Activated naive CD4-positive, alpha-beta T cell treated with anti-CD3 and anti-CD28 coated beads, Interleukin-2, amount 10 ng/mL, durations not matched to agents 7 days and 5 days (primary cell): ENCODE measurements at places on chromosomes 7 and 10.

- peak; percentile 46 for DNase-seq
These were observed 9.4 kb downstream of the NUB1 start for GRCh38 chr7:151351027-151351426.

GRCh38 chr7:121187222-121187621, 141.6 kb upstream of the WNT16 start:
- no peak for DNase-seq

DNA sequence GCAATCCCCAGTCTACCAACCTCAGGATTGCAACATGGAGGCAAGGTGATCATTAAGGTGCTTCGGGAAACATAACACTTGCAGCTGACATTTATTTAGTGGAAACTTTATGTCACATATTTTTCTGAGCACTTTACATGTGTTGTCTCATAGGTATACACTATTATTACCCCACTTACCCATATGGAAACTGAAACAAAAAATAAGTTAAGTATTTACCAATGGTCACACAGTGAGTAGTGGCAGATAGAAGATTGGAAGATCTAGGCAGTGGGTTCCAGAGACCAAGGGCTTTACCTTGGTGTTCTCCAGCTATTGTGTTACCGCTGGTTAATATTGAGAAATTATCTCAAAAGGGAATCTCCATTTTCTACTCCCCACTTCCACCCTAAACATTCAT, 1279.1 kb upstream of the SORCS1 start:
- DNase-seq: no peak

DNA sequence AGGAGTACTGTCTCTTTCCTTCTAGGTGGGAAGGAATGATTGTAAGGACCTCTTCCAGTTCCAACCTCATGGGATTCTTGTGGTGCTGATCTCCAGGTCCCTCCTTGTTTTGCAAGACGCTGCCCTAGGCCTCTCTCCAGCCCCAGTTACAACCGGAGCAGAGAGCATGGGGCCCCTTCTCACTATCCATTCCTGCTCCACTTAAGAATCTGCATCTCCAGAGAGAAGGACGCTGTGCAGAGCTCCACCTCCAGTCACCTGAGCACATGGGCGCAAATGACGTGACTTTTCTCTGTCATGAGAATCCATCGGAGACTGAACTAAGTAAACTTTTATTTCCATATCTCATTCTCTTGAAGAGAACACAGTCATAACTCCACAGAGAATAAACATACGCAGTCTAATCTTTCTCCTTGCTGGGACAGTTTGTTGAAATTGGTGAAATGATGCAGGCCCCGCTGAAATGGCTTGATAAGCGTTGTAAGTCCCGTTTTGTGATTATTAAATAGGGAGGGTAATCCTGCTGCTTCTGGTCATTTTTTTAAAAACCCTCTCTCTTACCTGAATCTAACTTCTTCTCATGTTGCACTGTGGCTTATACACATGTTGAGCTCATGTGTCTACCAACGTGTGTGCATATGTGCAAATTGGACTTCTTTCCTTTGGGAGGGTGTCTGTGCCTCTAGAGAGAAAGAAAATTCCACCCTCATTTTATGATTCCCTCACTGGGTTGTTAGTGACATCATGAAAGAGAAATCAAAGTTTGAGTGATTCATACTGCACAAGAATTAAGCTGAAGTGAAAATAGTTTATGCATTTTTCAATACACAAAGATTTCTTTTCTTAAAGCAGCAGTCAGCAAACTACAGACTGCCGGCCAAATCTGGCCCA, 133.2 kb upstream of the TBX20 start:
- DNase-seq: no peak

DNA sequence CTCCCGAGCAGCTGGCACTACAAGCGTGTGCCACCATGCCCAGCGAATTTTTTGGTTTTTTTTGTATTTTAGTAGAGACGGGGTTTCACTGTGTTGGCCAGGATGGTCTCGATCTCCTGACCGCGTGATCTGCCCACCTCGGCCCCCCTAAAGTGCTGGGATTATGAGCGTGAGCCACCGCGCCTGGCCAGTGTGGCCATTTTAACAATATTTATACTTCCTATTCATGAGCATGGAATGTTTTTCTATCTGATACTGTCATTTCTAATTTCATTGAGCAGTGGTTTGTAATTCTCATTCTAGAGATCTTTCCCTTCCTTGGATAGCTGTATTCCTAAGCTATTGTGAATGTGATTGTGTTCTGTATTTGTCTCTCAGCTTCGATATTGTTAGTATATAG, 96.2 kb downstream of the GLCCI1 start:
- no peak for DNase-seq

DNA sequence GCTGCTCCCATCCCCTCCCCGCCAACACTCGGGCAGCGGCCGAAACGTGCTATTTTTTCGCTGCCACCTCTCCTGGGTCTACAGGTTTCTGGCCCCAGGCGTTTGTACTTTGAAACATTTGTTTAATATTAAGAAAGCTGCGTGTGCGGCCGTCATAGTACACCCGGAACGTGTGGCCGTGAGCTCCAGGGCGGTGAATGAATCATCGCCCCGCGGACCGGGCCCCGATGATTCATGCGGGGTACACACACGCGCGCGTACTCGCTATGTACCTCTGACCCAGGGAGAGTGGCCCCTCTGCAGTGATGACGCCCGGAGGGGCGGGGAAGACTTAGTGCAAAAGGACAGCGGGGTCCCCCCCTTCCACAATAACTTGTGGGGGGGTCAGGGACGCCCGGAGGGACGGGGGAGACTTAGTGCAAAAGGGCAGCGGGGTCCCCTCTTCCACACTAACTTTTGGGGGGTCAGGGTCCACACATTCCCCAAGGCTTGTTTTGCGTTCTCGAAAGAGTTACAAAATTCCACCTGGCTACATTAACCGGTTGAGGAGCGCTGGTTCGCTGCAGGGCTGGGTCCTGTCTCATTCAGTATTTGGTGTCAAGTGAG, 56.5 kb upstream of the PCGF5 start:
- DNase-seq: peak; percentile 63

DNA sequence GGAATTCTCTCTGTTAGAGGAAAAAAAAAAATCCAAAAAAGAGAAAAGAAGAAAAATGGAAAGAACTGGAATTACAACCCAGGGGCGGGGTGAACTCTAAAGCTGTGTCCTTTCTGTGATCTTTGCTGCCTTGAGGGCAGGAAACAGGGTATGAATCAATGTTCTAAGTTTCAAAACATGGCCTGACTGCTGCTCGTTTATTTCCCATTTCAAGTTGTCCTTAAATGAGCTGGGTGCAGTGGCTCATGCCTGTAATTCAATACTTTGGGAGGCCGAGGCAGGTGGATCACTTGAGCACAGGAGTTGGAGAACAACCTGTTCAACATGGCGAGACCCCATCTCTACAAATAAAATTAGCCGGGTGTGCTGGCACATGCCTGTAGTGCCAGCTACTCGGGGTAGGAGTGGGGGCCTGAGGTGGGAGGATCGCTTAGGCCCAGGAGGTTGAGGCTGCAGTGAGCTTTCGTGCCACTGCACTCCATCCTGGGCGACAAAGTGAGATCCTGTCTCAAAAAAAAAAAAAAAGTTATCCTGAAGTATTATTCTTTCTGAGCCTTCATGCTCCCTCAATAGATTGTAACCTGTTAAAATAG, 24.7 kb upstream of the TFAM start:
- no peak for DNase-seq

- DNase-seq: no peak
These were observed 51.5 kb downstream of the PIP4K2A start for GRCh38 chr10:22662733-22663330.

DNA sequence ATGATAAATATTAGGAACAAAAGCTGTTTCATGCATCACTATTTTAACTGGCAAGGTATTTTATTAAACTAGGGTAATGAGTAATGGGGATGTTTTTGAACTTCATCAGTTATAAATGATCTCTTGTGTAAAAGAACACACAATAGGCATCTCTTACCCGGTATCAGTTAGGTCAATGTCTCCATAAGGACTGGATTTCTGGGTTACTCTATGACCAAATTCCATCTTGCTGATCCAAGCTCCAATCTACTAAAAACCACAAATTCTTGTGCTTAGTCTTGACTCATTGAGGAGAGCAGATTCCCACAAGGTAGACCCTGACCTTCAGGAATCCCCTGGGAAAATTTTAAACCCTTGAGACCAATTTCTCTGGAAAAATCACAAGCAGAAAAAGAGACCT, 1167.7 kb downstream of the XPNPEP1 start:
- DNase-seq: no peak

DNA sequence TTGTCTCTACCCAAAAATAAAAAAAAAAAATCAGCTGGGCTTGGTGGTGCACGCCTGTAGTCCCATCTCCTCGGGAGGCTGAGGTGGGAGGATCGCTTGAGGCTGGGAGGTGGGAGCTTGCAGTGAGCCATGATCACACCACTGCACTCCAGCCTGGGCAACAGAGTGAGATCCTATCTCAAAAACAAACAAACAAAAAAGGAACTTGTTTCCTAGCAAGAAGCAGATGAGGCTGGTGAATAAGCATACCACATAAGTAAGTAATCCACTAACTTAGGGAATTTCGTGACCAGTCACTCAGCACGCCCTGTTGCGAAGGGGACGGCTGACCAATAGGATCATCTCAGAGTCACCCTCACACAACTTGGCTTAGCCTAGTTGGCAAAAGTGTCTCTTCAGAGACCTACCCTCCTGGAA, 64.6 kb downstream of the CUX1 start:
- no peak for DNase-seq

DNA sequence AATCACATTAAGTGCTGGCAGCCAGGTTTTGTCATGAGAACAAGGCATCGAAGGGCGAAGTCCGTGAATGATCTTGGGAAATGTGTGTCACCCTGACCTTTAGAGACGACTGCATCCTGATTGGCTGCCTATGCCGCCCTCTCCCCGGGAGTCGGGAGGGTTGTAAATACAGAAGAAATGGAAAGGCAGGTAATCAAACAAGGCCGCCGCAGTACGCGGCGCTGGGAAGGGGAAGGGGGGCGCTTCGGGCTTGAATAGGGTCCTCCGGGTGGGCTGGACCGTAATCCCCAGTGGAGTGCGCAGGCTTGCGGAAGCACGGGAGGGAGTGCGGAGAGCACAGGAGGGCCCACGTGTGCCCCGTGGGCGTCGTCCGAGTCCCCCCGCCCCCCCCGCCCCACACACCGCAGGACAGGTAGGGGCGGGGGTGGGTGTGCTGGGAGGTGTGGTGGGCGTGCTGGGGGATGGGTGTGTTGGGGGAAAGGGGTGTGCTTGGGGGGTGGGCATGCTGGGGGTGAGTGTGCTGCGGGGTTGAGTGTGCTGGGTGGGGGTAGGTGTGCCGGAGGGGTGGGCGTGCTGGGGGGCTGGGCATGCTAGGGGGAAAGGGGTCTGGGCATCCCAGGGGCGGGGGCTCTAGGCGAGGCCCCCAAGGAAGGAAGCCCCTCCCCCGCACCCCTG, 169.4 kb downstream of the ARHGAP12 start:
- DNase-seq: peak; percentile 61

DNA sequence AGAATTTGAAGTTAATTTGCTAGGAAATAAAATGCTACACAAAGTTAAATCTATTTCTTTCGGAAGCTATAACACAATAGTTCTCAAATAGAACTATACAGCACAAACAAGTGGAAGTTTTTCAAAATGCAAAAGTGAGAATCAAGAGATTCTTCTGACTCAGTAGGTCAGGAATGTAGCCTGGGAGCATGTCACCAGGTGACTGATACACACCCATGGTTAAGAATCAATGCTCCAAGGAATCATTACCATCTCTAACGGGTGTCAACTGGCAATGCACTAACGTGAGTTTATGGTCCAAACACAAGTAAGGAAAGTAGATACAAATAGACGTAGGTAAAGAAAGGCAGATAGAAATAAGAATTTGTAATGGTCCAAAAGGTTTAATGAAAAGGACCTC, 170.5 kb downstream of the SRPK2 start:
- DNase-seq: no peak

- no peak for DNase-seq
These were observed 38.1 kb downstream of the RTKN2 start for GRCh38 chr10:62230344-62231121.

GRCh38 chr7:20799566-20800366, 13.1 kb upstream of the SP8 start:
- DNase-seq: no peak

- no peak for DNase-seq
These were observed 67.6 kb downstream of the OSBPL3 start for GRCh38 chr7:24912424-24912823.
